ENCODE measurements at places on chromosomes 13 and 19.

GRCh38 chr13:75938811-75939560 is 302.9 kb downstream of the LMO7 start:
- DNase-seq, result no peak

DNA sequence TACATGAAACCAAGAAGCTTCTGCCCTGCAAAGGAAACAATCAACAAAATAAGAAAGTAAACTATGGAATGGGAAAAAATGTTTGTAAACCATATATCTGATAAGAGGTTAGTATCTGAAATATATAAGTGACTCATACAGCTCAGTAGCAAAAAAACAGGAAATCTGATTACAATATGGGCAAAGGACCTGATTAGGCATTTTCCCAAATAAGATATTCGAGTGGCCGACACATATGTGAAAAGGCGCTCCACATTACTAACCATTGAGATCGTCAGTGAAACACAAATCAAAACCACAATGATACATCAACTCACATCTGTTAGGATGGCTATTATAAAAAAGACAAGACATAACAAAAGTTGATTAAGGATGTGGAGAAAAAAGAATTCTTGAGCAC is 2818.6 kb upstream of the PCDH20 start:
- no peak for DNase-seq

DNA sequence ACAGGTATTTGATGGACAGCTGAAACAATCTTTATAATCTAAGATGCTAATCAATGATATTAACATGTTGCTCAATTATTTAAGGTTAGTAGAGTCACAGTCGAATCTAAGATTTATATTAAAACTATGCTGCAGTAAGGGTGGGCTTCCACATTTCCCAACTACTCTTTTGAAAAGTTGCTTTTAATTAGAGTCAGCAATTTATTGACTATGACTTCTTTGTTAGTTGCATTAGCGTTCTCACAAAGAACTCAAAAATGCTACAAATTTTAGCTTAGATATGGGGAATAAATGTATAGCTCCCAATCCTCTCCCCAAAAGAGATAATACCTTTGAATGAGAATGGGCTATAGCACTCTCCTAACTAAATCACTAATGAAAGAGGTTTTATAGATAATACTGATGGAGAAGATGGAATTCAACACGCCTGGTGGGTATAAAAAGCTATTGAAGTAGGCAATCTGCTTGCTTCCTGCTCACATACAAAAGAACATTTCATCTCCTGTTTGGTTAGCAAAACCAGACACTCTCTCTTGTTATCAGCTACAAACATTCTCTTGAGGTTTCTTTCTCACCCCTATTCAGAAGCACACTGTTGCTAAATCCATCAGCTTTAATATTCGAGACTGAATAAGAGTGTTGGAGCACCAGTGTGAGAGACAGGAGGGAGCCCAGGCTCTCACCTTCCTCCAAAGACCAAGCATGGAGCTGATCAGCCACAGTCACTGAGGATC is 2.4 kb upstream of the FLT1 start:
- DNase-seq, result no peak

- no peak for DNase-seq
Observed at GRCh38 chr13:77384999-77385398, 58.1 kb upstream of the MYCBP2 start.

GRCh38 chr13:114130837-114131582 is 1.4 kb downstream of the RASA3 start:
- peak; percentile 94 for DNase-seq

GRCh38 chr13:49410477-49410876 is 33.4 kb downstream of the CAB39L start:
- DNase-seq, result no peak

DNA sequence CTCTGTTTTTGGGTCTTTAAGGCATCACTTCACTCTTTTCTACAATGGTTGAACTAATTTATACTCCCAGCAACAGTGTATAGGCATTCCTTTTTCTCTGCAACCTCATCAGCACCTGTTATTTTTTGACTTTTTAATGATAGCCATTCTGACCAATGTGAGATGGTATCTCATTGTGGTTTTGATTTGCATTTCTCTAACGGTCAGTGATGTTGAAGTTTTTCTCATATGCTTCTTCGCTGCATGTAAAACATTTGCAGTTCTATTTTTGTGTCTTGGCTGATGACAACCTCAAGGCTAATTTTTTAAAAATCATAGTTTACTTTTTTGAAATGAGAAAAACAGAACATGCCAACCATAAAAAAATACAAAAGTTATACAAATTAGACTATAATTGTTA is 258.2 kb upstream of the EDNRB start:
- no peak for DNase-seq

GRCh38 chr13:58611117-58611516 is 979.6 kb downstream of the PCDH17 start:
- no peak for DNase-seq

DNA sequence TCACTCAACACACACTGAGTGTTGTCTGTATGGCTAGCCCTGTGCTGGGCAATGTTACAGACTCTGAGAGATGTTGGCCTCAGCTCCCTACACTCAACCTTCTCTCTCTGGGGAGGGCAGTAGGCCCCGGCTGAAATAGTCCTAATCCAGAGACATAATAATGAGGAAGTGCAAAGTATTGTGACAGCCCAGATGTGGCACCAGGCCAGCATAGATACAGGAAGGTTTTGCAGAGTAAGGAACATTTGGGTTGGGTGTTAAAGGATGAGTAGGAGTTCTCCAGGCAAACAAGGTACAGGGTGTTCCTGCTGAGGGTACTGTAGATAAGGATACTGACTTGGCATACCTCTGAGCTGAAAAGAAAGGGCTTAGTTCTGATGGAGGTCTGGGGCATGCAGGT is 2.4 kb downstream of the LIN7B start:
- no peak for DNase-seq

DNA sequence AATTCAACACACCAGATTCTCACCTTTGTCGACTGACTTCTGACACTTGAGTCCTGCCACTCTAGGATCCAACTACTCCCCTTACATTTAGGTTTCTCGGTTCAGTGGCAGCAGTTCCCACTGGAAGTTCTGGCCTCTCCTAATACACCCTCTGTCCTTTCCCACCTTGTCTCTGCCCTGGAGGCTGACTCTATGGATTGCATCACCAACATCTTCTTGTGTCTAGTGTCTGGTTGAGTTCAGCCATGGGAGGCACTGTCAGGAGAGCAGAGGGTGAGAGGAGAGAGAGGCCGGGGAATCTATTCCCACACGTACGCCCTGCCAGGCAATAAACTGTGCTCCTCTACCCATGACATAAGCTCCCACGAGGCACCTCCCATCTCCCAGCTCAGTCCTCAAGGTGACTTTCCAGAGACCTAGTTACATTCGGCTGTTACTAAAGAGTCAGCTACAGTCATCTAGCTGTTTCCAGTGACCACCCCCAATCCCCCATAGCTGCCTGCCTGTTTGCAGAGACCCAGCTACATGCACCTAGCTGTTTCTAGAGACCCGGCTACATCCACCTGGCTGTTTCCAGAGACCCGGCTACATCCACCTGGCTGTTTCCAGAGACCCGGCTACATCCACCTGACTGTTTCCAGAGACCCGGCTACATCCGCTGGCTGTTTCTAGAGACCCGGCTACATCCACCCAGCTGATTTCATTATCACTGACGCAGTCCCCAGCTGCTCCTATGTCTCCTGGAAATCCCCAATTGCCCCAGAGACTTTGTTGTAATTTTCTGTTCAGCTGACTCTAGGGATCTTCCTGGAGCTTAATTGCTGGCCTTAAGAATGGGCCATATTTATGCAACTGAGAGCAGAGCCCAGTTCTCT is 8.1 kb upstream of the LILRB4 start:
- no peak for DNase-seq

- DNase-seq, result no peak
Observed at GRCh38 chr19:16068696-16069259, 7.5 kb upstream of the TPM4 start.

DNA sequence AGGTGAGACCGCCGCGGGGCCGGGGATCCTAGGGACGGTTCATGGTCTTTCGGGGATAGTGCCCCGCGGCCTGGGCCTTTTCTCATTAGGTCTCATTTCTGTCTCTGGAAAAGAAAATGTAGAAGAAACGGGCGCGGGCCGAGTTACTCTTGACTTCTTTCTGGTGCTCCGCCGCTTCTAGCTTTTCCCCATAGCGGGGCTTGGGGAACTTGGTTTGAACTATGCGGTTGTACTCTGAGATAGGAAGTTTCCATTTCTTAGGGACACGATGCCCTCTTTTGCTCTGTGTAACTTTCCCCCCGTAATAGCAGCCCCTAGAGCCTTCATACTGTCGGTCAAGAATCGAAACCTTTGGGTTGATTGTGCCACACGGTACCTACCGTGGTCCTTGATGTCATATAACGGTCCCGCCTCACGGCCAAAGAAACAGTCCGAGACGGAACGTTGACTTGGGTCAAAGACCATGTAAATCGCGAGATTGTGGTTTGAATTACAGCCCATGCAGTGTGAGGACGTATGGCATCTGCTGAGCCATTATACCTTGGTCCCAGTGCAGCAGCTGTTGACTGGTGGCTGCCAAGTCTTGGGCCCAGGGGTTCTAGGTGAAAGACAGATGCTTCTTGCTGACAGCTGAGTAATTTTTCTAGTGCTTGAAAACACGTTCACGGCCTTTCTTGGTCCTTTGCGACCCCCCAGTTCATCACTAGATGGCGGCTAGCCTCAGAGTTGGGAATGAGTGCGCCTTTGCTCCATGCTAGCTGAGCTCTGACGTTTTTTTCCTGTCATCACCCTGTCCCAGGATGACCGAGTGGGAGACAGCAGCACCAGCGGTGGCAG is 487 bp downstream of the RPS5 start:
- no peak for DNase-seq

GRCh38 chr13:67518785-67519184 is 288.6 kb upstream of the PCDH9 start:
- DNase-seq, result no peak

DNA sequence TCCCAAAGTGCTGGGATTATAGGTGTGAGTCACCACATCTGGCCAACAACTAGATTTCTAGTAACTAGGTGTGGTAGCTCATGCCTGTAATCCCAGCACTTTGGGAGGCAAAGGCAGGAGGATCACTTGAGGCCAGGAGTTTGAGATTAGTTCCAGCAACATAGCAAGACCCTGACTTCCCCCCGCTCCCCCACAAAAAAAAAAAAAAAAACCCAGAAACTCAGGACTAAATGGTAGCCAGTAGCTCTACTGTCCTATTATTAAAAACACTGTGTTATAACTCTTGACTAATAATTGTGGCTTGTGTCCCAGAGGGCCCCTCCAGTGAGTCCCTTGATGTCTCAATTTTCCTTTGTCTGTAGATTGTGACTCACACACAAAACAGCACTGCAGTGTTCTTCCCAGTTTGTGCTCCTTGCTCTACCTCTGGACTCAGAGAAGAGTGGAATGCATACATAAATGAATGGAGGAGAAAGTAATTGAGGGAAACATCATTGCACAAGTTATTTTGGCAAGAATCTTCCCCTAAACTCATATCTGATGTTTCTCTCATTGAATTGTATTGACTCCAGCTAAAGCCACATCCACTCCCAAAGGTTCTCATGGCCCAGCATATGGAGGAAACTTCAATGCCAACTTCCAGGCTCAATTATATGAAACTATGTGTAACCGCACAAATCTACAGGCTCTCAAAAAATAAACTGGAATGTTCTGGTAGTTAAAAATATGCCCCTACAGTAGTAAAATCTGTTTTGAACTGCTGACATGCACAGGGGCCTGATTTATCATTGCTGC is 8.8 kb downstream of the TPT1 start:
- no peak for DNase-seq

DNA sequence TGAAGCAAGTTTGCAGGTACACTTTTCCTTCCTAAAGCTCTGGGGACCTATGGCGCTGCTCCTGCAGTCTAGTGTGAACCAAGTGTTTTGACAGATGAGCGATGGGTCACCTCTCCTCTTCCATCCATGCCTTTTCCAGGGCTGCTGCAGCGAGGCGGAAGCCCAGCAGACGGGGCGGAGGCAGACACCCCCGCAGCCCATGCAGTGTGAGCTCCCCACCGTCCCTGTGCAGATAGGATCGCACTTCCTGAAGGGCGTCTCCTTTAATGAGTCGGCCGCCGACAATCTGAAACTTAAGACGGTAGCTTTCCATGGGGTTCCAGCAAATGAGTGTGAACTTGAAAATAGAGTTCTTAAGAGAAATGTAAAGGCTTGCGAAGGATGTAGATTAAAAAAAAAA is 37.1 kb upstream of the GPI start:
- DNase-seq, result no peak

All from DMS79 treated with DMSO at 0.1 percent for 48 hours (cell line).